ENCODE measurements at places on chromosomes 11 and 22.

DNA sequence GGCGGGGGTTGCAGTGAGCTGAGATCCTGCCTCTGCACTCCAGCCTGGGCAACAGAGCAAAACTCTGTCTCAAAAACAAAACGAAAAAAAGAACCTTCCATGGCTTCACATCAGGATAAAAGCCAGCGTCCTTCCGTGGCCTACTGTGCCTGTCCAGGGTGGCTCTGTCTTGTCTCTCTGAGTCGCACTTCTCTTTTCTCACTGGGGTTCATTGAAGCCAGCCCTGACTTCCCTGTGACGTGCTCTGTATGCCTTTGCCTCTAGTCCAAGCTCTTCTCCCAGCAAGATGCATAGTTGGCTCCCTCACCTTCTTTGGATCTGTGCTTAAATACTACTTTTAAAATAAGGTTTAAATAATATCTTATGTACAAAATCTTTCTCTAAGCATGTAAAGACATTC, 11.6 kb downstream of the ATXN10 start:
- no peak for DNase-seq

GRCh38 chr11:90135016-90135415, 553 bp downstream of the NAALAD2 start:
- DNase-seq = no peak

DNA sequence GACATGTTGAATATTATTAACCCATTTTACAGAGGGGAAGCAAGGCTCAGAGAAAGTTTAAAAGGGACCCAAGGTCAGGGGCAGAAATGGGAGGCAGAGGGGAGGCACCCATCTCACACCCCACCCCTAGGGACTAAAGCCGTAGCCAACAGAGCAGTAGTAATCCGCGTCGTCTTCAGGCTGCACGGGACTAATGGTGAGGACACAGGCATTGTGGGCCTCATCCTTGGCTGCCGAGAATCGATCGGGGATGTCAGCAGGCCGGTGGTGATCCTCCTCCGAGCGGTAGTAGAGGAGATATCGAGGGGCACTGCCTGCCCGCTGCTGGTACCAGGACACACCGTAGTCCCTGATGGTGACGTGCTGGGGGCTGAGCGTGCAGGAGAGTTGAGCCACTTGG, 1.5 kb downstream of the VPREB3 start:
- DNase-seq = no peak

- no peak for DNase-seq
These were observed 272.5 kb downstream of the SBF2 start for GRCh38 chr11:10021563-10021962.

DNA sequence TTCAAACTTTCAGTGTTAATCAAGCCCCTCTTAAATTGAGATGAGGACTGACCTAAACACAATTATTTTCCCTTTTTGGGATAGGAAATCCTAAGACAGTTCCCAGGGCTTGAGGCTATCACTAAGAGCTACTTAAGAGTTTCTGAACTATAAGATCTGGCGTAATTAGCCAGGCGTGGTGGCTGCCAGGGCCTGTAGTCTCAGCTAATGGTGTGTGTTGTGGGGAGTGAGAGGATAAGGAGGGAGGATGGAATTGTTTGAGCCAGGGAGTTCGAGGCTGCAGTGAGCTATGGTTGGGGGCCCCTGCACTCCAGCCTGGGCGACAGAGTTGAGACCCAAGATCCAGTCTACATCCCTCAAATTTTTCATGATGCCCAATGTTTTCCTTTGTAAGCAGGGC, 23.5 kb upstream of the EXPH5 start:
- no peak for DNase-seq

- DNase-seq = no peak
These were observed 28.5 kb downstream of the ADORA2A start for GRCh38 chr22:24455751-24456426.

GRCh38 chr22:42932197-42932519, 75.1 kb upstream of the ARFGAP3 start:
- DNase-seq = no peak

DNA sequence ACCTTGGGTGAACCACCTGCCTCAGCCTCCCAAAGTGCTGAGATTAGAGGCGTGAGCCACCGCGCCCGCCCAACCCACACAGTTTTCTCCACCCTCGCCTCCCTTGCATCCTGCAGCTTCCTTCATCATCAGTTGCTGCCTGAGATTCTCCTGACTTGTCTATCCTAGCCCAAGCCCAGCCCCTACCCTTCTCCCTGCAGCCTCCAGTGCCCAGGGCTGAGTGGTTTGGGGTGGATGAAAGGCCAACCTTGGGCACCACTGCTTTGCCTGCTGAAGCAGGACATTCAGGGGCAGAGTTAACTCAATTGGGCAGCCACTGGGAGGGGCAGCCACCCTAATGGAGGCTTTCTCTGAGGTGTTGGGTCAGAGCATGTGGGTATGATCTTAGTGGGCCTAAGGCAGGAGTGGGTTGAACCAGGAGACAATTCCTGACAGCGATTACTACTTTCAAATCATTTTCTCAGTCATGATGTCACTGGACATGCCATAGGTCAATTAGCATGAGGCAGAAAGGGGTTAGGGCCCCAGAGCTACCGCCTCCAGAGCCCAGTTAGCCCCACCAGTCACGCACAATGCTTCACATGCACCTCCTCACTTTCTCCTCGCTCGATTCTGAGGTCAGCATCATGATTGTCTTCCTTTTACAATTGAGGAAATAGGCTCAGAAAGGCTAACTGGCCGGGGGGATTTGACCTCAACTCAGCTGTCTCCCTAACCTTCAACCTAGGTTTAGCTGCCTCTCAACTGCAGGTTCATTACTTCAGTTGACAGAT, 1.0 kb upstream of the FKBP2 start:
- DNase-seq = no peak

DNA sequence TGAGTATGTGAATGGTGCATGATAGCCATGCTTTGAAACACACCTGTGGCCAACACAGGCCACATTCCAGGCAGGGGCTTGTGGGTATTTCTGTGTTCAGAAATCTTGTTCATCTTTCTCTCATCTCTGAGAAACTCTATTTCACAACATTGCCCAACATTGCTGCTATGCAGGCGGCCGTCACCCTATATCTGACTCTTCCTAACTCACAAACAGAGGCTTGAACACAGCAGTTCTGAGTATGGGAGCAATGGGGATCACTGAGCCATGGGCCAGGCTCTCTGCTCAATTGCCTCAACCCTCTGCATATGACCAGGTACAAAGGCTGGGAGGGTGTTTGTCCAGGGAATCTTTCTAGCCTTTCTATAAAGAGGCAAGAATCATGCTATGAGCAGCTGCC, 259.9 kb downstream of the BUD13 start:
- DNase-seq = no peak

- DNase-seq = no peak
These were observed 942.3 kb downstream of the NTM start for GRCh38 chr11:132312701-132313111.

DNA sequence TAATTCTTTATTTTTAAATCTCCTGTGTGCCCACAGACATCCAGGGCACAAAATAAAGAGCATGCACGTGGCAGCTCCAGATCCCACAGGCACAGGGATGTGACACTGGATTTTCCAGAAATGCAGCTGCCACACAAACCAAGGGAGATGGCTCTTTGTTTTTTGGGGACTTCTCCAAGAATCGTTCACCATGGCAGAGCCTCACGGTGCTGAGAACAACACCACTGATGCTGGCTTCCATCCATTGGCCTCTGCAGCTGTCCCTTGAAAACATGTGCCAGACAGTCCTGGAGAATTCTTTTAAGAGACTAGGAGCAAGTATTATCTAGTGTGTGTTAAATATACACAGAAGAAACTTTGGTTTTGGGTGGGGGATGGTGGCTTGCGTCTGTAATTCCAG, 108.4 kb upstream of the SLC22A12 start:
- no peak for DNase-seq

- no peak for DNase-seq
These were observed 7.4 kb downstream of the EHD1 start for GRCh38 chr11:64870893-64871466.

GRCh38 chr11:34602245-34602644, 18.6 kb upstream of the EHF start:
- no peak for DNase-seq

DNA sequence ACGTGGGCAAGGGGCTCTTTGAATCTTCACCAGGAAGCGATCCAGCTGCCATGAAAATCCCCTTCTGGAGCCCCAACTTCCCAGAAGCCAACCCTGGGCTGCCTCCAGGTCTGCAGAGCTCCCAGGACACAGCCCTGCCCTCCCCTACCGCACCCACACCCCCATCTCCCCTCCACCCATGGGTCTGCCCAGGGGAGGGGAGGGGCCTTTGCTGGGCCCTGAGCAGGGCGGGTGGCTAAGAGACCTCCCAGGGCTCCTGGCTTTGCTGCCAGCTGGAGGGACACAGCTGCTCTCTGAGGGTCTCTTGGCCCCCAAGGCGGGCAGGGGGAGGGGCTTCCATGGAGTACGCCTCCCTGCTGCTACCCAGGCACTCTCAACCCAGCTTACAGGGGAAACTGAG, 64.1 kb downstream of the WNT7B start:
- no peak for DNase-seq

- DNase-seq = no peak
These were observed 3.1 kb downstream of the TMEM25 start for GRCh38 chr11:118533769-118534729.

DNA sequence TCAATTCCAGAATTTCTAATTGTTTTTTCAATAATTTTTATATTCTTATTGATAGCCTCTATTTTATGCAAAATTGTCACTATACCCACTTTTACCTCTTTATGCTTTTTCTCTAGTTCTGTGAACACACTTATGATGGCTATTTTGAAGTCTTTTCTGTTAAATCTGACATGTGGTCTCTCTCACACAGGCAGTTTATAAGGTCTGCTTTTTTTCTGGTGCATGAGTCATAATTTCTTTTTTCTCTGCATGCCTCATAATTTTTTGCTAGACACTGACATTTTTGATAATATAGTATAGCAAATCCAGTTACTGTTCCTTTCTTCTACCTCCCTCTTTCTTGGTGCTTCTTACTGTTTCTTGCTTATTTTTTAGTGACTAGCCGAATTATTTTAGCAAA, 36.0 kb downstream of the ZBTB44 start:
- DNase-seq = no peak

GRCh38 chr11:629237-629583, 2.2 kb upstream of the SCT start:
- DNase-seq = no peak

GRCh38 chr22:50473088-50473487, 1.7 kb downstream of the SBF1 start:
- peak; percentile 69 for DNase-seq

- DNase-seq = no peak
These were observed 375.4 kb downstream of the DDX10 start for GRCh38 chr11:109040303-109040702.

GRCh38 chr11:63673579-63673978, 2.4 kb upstream of the ATL3 start:
- DNase-seq = no peak

- DNase-seq = no peak
These were observed 1080.2 kb downstream of the OPCML start for GRCh38 chr11:132451942-132452601.

GRCh38 chr22:27554106-27554811, 247.3 kb downstream of the MN1 start:
- DNase-seq = no peak

DNA sequence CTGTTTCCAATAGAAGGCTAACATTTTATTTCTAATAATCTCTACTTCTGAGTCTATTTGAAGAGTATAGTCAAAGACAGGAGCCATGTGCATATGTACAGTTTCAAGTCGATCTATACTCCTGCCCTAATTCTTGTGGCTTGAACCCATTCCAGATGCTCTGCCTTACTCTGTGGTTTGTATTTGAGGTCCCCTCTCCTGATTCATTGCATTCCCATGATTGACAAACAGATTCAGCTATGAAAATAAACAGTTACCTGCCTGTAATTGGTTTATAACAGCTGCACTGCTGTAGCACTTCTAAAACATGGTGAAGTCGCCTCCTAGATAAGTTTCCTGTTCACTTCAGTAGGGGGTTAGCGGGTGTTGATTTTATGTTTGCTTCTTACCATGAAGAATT, 138.7 kb downstream of the SOX6 start:
- DNase-seq = no peak

DNA sequence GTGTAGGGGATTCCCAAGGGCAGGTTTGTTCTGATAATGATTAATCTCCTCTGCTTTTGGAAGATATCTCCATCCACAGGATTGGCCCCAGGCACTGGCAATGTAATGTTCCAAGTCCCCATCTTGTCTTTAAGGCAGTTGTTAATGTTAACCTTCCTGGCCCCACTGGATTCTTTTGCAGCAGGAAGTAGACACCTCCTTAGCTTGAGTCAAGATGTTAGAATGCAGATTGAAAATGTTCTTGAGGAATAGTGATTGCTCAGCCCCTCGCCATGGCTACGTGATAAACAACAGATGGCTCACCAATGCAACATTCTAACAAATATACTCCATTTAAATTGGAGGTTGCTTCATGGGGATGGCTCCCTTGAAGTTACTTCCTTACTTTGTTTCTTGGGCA, 7.3 kb downstream of the HEPHL1 start:
- DNase-seq = no peak

DNA sequence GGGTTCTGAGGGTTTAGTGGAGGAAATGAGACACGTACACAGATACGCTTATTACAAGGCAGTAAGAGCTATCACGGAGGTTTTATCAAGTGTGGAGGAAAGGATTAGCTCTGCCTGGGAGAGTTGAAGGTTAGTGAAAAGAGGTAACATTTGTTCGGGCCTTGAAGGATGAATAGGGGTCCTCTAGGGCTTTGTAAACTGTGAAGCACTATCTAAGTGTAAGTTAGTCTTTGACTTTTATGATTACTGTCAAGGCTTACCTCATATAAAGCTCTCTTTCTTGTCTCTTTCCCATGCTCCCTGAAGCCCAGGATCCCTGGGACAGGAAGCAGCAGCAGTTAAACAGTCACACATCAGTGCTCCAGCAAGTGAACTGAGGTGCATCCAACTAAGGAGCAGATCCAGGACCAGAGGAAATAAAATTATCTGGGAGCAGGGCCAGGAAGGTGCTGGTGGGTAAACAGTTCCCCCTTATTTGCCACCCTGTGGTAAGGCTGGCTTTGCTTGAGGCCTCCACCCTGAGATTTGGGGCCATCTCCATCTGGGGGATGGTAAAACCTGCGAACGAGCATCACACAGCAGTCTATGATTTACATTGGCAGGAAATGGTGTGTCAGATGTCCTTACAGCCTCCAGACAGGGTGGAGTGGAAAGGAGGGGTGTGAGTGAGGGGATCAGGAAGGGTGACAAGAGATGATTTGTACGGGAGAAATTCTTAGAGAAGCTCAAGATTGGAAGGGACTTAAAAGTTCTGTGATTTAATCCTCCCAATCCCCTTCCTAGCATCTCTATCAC, 27.2 kb downstream of the GVQW3 start:
- no peak for DNase-seq

DNA sequence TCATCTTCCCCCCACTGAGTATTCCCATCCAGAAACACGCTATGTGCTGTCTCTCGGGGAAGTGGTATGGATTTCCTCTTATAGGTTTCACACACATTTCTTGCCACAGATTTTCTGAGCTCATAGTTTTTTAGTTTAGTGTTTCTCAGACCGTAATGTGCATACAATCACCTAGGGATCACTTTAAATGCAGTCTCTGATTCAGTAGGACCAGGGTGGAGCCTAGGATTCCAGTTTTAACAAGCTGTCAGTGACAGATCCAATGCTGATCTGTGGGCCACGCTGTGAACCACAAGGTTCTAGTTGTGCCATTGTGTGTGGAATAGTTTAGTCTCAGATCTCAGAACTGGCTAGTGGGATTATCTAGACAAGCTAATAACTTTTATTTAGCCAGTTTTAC, 23.7 kb upstream of the CXCR5 start:
- no peak for DNase-seq
